ENCODE measurements at places on chromosomes 4 and X. TPM values are rescaled to one million over a fixed set of nuclear protein-coding genes. Genes with fewer than 3 reads are reported as not detected.

- DNase-seq = no peak
Measured at GRCh38 chrX:42967681-42968300, 189.8 kb upstream of the PPP1R2C start.

DNA sequence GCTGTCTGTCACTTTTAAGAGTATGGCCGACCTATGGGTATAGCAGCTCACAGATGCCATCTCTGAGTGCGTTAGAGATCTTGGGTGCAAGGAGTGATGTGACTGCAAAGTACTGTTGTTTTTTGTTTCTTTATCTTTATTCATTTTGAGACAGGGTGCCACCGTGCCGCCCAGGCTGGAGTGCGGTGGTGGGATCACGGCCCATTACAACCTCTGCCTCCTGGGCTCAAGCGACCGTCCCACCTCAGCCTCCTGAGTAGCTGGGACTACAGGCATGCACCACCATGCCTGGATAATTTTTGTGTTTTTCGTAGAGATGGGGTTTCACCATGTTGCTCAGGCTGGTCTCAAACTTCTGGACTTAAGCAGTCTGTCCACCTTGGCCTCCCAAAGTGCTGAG, 71.4 kb downstream of the CCKAR start:
- DNase-seq = no peak

GRCh38 chr4:170827562-170828274, 738.0 kb upstream of the AADAT start:
- DNase-seq = no peak

GRCh38 chr4:56843421-56843899, 22.0 kb upstream of the SPINK2 start:
- DNase-seq = no peak

- no peak for DNase-seq
Measured at GRCh38 chr4:179097741-179098140, 1655.5 kb upstream of the AGA start.

DNA sequence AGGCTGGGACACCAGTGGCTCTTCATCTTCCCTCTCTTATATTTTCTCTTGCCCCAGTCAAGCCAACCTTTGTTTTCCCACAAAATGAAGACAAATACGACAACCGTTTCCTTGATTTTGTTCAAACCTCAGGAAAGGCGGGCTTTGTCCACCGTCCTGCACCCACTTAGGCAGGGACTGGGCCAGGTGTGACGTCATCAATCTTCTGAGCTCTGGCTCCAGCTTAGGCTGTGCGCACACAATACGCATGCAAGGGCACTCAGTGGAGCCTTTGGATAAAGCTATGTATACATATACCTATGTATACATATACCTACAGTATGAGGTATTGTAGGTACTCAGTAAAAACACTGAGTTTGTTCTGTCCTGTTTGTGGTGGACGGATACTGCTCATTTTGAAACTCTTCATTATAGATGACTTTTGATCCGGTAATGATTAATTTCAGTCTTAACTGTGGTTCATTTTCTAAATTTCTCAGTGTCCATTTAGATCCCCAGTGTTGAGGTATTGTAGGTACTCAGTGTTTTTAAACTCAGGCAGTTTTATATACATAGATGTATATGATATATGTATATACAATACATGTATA, 194.9 kb downstream of the MGST2 start:
- DNase-seq = no peak

DNA sequence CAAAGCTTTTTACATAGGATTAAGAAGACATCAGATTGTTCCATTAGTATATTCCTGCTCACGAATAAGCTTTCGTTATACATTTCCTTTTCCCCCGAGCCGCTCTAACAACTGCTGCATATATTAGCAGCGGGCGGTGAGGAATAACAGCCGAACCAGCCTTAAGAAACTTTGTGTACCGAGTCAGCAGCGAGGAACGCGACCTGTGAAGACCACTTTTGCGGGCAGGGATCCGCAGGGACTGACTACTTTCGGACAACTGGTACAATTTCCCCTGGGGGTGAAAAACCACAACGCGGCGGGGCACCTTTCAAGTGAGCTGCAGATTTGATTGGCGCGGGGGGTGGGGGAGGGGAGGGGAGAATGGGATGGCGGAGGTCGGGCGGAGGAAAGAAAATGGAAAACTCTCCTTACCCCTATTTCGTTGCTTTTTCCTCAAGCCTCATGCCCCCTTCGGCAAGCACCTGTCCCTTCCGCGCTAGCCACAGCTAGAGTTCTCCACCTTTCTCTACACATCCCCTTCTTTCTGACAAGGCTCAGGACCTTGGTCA, 5.9 kb upstream of the PITX2 start:
- no peak for DNase-seq

DNA sequence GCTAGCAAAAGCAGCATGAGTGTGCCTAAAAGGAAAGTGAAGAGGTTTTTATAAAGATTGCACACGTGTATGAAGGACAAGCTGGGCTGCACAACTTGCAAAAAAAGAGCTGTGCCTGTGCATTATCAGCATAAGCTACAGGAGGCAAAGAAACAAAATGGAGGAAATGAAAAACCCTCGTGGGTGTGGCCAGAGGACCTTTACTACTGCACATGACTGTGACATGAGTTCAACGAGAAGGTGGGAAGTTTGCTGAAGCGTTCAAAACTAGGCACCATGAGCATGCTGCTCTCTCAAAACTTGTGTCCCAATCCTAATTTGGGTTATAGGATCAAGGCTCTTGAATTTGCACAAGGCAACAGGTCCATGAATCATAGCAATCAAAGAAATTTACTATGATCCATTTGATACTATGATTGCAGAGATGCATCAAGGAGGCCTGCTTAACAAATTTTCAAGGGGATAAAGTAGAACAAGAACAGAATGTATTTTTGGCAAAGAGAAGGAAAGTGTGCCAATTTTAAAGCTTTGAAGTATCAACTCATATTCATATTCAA, 38.1 kb upstream of the CXorf38 start:
- DNase-seq = no peak

DNA sequence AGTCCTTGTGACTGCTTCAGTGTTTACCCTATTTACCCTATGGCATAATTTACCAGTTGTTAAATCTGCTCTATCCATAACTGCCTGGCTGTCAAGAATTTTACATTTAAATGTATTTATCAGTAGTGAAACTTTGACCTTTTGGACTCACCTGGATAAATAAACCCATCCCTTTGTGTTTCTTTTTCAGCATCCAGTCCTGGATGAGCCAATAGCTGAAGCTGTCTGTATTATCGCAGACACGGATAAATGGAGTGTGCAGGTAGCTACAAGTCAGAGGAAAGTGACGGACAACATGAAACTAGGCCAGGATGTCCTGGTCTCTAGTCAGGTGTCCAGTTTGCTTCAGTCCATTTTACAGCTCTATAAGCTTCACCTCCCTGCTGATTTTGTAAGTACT, 122.4 kb downstream of the FNIP2 start:
- no peak for DNase-seq

DNA sequence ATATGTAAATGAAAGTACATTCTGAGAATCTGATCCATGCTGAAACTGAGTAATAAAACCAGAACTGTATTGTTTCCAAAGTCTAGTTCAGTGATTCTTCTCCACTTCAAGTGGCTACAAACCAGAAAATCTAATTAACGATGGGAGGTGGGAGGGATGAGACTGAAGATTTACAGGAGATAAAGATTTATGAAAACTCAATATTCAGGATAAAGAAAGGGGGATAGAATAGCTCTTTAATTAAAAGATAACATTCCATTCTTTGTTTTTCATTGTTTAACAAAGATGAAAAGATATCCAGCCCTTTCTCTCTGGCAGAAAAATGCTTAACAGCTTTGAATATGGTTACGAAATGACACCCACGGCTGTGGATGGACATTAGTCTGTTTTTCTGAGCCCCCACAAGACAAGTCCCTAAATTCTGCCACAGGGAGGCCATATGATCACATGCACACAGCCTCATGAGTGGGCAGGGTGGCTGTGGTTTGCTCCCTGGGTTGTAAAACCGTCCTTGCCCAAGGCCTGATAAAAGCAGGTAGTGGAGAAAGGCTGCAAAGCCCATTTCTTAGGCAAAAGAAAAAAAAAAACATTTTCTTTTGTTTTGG, 36.4 kb downstream of the TMEM150C start:
- no peak for DNase-seq

DNA sequence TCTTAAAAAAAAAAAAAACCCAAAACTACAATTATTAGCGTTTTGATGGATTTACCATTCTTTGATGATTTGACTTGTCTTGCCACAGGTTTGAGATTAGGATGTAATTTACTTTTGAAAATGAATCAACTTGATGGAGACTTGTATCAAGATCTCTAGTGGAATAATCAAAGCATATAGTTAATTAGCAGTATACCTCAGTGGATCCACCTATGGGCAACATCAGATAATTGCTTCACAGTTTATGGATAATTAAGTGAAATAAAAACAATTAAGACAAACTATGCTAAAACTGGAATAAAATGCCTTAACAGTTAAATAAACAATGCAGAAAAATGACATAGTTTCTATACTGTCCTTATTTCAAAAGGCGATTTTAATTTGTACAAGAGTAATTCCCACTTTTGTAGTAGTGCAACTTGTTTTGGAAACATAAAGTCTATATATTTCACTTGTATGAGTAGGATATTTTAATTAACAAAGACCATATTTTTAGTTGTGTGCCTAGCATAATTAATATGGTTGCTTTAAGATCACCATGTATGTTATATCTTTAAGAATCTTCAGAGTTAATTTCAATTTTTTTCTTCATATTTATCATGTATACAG, 4.2 kb downstream of the CPEB2 start:
- no peak for DNase-seq

IDUA gene
- 6.8 TPM for polyA plus RNA-seq

- no peak for DNase-seq
Measured at GRCh38 chrX:3627594-3627993, 85.9 kb downstream of the PRKX start.

- DNase-seq = no peak
Measured at GRCh38 chr4:117134386-117134785, 49.0 kb upstream of the TRAM1L1 start.

- DNase-seq = no peak
Measured at GRCh38 chrX:22666441-22666840, 333.3 kb upstream of the DDX53 start.

GRCh38 chrX:85611926-85612325, 232.5 kb upstream of the POF1B start:
- no peak for DNase-seq

GRCh38 chrX:47523713-47524166, 37.3 kb upstream of the ARAF start:
- peak; percentile 49 for DNase-seq

GRCh38 chrX:96835660-96836289, 47.9 kb upstream of the RPA4 start:
- DNase-seq = no peak

DNA sequence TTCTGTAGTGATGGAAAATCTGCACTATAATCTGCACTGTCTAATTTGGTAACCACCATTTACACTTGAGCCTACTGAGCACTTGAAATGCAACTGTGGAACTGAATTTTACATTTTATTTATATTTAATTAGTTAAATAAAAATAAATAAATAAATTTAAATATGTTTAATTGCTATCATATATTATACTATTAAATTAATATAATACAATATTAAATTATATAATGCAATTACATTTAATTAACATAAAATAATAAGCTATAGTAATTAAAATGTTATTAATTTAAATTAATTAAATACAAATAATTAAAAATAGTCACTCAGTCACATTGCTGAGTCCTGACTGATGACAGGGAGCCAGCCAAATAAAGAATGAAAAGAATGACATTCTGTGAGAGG, 170.2 kb upstream of the F9 start:
- DNase-seq = no peak

- no peak for DNase-seq
Measured at GRCh38 chr4:7559741-7560395, 125.1 kb upstream of the PSAPL1 start.

DNA sequence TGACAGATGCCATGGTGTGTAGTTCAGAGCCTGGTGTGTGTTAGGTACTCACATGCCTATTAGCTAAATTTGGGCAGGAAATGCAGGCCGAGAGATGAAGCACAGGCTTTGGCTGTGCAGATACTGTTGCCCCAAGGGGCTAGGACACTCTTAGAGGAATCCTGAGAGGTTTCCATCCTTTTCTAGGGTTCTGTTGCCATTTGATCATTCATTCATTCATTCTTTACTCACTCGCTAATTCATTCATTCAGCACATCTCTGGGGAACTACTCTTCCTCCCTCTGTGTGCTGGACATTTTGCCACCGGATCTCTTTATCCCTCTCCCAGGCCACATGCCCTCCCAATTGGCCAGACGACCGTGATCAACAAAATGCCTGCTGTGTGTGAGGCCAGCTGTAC, 43.9 kb upstream of the NSG1 start:
- DNase-seq = no peak

UGT2A2 gene
- not detected for polyA plus RNA-seq

GRCh38 chrX:136531951-136532350, at the start of gene VGLL1:
TSS of gene VGLL1 (plus strand) at chrX:136532215. CDS start at chrX:136536021, 3,806 bp downstream.
- no peak for DNase-seq

SUPT20HL1 gene
- not detected for polyA plus RNA-seq

DNA sequence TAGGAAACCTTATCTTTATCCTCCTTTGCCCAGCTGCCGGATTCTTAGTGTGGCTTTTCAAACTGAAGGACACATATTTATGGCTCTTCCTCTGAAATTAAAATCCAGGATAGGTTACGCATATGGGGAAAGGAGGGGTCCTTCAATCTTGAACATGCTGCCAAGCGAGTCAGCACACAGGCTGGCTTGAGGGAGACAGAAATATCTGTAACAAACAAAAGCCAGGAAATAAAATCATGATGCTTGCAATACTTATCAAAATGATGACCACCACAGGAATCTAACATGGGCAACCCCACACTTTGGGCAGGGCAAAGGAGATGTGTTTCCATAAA, 196.4 kb upstream of the LDB2 start:
- no peak for DNase-seq

- no peak for DNase-seq
Measured at GRCh38 chrX:153596981-153597750, 1.8 kb downstream of the CCNQ start.

DNA sequence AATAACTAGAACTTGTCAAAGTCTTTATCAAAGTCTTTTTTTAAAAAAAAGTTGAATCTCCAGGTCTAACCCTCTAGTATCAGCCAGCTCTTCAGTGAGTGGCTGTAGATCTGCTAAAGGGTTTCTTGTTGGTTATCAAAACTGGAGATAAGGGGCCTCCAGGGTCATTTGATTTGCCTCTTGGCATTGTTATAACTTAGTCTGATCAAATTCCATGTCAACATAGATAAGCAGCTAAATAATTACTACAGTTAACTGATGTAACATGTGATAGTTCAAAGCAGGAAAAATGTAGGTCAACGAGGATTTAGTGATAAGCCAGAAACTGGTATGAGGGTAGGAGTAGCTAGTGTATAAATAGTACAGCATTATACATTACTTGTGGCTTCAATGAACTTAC, 465.1 kb downstream of the PDHA2 start:
- DNase-seq = no peak

DNA sequence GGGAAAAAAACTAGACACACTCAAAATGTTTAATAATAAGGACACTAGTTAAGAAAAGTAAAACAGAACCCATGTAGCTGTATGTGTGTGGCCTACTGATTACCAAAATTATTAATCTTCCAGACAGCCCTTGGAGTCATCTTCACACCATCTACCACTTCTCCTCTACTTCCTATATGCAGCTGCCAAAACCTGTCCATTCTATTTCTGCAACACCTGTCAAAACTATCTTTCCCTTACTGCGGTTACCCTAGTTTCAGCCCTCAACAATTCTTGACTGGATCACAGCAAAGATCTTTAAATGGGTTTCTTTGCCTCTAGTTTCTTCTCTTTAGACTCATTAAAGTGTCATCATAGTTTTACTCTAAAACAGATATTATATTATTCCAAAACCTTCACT, 72.6 kb downstream of the GPR82 start:
- no peak for DNase-seq
